ENCODE measurements at places on chromosomes 3 and 15.

DNA sequence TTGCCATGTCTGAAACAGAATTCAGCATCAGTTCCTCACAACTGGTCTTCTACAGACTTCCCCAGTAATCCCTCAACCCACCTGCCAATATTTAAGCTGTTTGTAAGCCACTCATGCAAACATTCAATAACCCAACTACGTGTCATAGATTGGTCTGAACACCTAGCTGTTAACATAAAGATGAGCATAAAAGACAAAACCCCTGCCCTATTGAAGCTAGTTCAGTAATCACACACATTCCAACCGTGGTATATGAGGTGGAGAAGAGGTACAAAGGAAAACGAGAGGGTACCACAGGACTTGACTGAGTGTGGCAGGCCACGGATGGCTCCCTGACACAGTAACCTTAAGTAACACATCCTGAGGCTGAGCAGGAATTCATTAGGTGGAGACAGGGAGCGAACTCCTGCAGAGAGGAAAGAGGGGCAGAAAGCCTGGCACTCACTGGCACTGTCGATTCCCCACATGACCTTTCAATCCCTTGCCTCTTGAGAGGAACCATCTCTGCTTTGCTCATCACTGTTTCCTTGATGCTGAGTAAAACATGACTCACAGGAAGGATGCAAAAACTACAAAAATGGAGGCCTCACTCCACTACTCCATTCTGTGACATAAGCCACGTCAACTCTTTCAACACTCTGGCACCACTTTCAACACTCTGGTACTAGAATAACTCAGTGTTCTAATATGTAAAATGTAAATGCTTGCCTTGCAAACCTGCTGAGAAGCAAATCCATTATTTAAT, 31.3 kb downstream of the RPN1 start:
- peak; percentile 51 for DNase-seq

GRCh38 chr3:122825460-122825859, 30.6 kb downstream of the SLC49A4 start:
- DNase-seq: no peak

GRCh38 chr3:36937492-36937891, 7.4 kb downstream of the TRANK1 start:
- no peak for DNase-seq

- DNase-seq: no peak
Observed at GRCh38 chr3:129582799-129583198, 23.7 kb downstream of the PLXND1 start.

- DNase-seq: no peak
Observed at GRCh38 chr15:62809115-62809967, 233.2 kb upstream of the TPM1 start.

GRCh38 chr3:171711461-171712170, 98.7 kb downstream of the PLD1 start:
- DNase-seq: no peak

DNA sequence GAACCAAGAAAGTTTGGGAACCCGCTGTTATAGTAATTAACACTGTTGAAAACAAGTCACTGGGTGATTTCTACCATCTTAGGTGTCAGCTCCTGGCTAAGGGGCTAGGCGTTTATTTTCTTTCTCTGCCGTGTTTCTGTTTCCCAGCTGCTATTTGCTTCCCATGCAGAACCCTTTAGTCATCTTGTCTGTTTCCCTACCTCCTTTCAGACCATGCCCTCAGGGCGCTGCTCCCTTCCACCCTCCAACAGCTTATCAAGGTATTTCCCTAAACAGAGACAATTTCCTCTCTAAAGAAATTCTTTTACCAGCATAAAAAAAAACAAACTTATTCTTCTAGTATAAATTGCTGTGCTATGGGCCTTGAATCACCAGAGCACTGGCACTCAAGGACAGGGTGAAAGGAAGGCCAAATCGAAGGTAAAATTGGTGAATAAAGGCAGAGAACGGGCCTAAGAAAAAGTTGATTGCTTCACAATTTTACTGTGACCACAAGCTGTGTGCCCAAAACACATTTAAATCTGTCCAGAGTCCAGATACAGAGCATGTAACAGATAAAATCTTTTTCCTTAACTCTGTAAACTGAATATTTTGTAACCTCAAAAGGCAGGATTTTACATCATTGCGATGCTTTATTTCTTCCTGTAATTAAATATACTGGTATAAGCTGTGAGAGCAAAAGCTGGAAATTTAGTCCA, 319.2 kb downstream of the ZNF621 start:
- peak; percentile 88 for DNase-seq

- no peak for DNase-seq
Observed at GRCh38 chr3:138070006-138070405, 45.4 kb downstream of the DZIP1L start.

DNA sequence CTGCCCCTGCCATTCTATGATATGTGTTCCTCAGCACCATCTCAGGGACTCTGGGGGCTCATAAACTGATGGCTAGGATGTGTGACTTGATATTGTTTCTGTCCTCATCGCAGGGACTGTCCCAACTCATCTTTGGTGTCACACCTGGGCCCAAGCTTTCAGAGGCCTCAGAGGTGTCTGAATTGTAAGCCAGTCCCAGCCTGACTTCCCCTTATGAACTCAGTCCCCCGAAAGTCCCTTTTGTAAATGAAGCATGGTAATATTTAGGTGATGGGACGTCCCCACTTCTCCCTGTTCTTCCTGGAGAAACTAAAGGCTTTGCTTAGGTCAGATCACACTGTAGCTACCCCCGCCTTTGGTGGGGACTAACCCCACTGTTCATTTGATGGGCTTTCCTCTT, 142.4 kb upstream of the TLE3 start:
- no peak for DNase-seq
